Activated T-helper 1 cell treated with anti-CD3 and anti-CD28 coated beads, Interleukin-2, amount 50 U/mL, for 16 hours (primary cell): ENCODE measurements at places on chromosomes 11 and 22.

DNA sequence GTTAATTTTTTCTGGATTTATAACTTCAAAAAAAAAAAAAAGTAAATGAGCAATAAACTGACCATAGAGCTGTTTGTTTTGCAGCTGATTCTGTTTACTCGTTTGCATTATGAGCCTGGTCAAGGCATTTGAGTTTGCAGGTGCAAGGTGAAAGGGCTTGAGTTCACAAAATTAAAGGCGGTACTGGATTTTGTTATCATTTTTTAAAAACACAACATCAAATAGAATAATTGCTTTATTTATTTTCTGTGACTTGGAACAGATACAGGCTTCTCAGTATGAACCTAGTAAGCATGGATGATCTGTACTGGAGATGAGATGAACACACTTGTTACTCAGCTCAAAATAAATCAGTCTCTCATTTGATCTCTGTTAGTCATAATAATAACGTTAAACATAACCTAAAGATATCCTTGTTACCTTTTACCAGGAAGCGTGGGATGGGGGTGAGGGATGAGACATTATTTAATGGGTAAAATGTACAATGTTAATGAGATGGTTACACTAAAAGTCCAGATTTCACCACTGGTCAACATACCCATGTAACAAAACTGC is 137.8 kb downstream of the LUZP2 start:
- DNase-seq: no peak

- DNase-seq: no peak
Observed at GRCh38 chr11:15327786-15328231, 213.1 kb downstream of the INSC start.

- DNase-seq: no peak
Observed at GRCh38 chr22:39871008-39871798, 22.4 kb downstream of the ENTHD1 start.

GRCh38 chr11:108524422-108524821 is 26.2 kb upstream of the POGLUT3 start:
- no peak for DNase-seq

GRCh38 chr11:3632070-3632660 is 9.6 kb downstream of the ART5 start:
- no peak for DNase-seq

GRCh38 chr22:49712195-49712791 is 115.4 kb downstream of the BRD1 start:
- no peak for DNase-seq

- DNase-seq: no peak
Observed at GRCh38 chr11:133840479-133840941, 4.8 kb downstream of the SPATA19 start.

DNA sequence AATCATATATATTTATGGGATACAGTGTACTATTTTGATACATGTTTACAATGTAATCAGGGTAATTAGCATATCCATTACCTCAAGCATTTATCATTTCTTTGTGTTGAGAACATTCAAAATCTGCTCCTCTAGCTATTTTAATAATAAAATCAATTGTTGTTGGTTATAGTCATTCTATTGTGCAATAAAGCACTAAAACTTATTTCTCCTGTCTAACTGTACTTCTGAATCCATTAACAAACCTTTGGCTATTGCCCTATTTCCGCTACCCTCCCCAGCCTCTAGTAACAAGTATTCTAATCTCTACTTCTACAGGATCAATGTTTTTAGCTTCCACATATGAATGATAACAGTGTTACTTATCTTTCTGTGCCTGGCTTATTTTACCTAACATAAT is 15.3 kb upstream of the USP2 start:
- no peak for DNase-seq

DNA sequence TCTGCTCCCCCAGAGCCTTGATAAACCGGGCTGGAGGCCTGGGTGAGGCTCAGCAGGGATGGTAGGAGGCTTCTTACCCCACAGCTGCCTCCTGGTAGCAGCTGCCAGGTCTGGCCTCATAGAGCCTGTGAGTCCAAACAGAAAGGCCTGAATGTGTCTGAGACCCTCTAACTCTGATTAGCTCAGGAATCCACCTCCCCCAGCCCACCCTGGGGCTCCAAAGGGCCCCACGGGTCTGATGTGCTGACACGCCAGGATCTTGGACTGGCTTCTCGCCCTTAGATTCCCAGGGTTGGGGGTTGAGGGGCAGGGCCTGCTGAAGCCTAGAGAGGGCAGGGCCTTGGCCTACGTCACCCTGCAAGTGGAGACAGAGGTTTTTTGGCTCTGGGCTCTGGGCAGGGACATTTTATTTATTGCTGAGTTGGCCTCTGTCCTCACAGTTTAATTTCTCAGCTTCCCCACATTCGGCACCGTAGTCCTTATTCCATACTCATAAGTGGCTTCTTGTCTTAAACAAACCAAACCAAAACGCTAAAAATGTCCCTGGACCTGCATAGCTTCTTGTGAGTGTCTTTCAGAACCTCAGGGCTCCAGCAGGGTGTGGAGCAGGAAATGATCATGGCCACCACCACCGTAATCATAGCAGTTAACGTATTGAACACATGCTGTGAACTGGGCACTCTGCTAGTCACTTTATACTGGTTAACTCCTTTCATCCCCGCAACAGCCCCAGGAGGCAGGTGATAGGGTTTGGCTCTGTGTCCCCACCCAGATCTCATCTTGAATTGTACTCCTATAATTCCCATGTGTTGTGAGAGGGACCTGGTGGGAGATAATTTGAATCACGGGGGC is 25.1 kb downstream of the KIAA1671 start:
- no peak for DNase-seq

GRCh38 chr11:96188243-96189006 is 154.6 kb downstream of the MAML2 start:
- DNase-seq: no peak

DNA sequence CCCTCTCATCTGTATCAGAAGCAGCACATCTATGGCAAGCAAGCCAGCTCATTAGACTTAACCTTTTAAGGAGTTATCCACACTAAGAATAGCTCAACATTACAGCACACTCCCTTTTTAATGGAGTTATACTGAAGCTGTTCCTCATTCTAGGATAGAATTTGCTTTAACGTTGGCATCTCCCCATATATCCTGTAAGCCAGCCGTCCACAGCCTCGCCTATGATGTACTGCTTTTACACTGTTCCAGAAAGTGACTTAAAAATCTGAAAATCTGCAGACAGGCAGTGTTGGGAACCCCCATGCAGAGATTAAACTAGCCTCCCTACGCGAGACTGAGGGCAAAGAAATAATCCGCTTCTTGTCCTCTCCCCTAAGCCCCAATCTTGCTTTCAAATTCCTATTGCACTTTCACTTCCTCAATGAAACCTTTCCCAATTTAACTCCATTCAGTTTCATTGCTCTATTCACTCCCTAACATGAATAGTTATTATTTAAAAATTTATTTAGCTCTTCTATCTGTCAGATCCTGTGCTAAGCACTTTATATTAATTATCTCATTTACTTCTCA is 225.0 kb downstream of the BLID start:
- DNase-seq: no peak

GRCh38 chr11:64758330-64759079 is 1.3 kb downstream of the PYGM start:
- no peak for DNase-seq

GRCh38 chr11:88538098-88538497 is 200.6 kb upstream of the CTSC start:
- DNase-seq: no peak

DNA sequence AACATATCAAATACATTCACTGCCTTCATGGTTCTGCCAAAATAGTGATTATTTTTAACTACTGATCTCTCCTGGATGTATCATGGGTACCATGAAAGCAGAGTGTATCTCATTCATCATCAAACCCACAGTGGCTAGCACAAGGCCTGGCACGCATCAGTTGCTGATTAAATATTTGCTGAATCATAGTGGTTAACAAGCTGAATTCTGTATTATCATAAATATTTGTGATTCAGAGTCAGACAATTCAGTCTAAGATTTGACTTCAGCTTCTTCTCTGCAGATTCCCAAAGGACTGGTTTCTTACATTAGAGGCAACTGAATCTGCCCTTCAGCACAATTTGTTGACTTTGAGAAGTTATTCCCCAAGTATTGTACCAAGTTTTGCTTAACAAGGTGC is 715.8 kb upstream of the LRRC4C start:
- DNase-seq: no peak

DNA sequence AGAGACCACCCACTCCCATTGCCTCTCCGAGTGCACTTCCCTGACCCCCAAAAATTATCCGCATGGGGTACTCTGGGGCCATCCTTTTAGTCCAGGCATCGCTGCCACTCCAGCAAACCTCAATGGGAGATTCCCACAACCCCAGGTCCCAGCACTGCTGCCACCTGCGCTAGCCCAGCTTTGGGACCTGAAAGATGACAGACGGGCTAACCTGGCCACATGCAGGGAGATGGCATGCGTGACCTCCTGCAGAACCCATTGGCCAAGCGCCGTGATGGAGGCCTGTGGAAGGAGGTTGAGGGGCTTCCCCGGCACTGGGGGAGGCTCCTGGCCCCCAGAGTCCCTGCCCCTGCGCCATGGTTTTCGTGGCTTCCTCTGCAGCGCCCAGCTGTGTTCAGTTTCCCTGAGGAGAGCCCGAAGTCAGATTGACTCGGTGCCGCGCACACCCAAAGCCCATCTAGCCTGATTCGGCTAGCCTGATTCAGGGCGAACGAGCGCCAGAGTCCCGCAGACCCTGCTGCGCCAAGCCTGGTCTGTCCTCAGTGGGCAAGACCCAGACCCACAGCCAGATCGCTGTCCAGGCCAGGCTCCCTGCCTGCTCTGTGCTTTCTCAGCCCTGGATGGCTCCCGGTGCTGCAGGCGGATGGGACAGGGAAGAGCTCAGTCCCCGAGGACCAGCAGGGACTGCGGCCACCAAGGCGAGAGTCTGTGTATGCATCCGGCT is 751 bp upstream of the WNT7B start:
- DNase-seq: no peak

DNA sequence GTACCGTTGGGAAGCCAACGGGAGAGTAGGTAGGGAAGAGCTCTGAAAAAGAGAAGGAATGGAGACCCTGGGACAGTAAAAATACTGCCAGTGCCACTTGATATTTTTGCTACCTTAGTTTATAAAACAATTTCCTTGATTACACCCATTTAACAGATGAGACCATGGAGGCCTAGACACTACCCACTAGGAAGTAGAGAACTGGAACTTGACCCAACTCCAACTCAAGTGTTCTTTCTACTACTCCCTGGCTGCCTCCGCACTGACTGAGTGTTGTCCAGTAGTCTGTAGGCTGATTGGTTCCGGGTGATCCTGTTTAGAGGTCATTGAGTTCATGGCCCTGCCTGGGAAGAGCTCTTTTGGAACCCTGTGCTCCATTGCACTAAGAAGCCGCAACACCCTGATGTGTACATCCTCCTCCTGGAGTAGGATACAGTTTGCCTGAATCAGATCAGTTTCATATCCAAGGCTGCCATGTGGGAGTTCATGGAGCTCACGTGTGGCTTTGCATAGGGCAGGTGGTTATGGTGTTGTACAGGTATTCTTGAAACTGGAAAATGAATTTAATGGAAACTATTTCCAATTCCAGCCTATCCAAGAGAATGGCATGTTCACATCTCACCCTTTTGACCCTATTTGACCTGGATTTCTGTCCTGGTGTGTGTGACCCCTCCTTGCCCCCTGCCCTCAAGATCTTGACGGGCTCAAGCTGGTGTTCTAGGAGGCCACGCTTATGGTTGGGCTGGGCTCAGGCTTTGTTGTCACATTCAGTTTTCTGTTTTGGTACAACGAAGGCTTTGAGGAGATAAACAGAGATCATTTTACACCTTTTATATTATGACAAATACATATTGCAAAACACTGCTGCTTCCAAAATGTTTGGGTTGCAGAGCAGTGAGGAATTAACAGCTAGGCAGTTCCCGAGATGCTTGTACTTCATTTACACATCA is 102.2 kb upstream of the NNMT start:
- no peak for DNase-seq

- DNase-seq: no peak
Observed at GRCh38 chr22:20395907-20396287, 1.9 kb downstream of the ZNF74 start.

GRCh38 chr11:82899186-82899820 is 927 bp downstream of the PRCP start:
- no peak for DNase-seq

GRCh38 chr11:64379817-64380709 is 21.1 kb downstream of the RPS6KA4 start:
- no peak for DNase-seq

GRCh38 chr11:50155508-50155907 is 122.8 kb downstream of the OR4C45 start:
- no peak for DNase-seq

DNA sequence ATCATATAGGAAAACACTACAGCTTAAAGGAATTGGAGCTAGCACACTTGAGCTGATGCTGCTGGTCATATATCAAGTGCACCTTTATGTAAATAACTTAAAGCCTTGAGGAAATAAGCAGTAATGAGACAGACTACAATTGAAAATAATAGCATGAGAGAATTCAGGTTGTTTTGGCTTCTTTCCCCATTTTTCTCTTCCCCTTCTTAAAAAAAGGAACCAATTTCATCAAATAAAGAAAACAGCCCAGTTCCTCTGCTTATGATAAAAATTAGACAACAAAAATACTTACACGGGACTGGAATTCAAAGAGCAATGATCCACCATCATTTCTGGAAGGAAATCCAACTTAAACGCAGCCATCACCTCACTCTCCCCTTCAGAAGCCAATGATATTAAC is 50.2 kb upstream of the RAPSN start:
- no peak for DNase-seq

DNA sequence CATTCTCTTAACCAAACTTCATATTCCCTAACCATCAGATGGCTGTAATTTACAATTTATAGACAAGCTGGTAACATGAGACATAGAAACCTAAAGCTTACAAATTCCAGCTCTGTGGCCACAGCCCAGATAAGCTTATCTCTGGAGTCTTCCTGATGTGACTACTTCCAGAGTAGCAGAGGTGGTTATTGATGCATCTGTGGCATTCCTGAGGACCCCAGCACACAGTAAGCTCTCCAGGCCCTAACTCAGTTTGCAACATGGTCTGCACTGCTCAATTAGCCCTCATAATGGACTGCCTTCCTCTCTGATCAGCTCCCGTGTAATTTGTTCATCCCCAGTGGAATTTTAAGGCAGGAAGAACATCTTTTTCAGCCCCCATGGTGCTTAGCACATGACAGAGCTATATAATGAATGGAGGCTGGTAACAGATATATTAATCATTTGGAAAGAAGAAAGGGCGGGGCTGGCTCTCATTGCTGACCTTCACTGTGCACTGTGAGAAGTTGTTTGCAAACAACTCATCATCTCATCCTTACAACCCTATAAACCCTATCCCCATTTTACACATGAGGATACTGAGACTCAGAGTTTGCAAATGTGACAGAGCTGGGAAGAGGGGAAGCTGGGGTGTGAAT is 30.1 kb upstream of the KCNJ11 start:
- DNase-seq: no peak
